Endodermal cell (in vitro differentiated cells): ENCODE measurements at places on chromosomes 12 and 14. TPM values are rescaled to one million over a fixed set of nuclear protein-coding genes. Genes with fewer than 3 reads are reported as not detected.

Gene HOXC4
- not detected in 3 replicates for total RNA-seq

Gene PIWIL1
- total RNA-seq, result not detected in 3 replicates

Gene MANSC4
- not detected in 3 replicates for total RNA-seq

Gene FGF23
- total RNA-seq, result 0.33 to 0.48 TPM (median 0.38 TPM) in 3 replicates

Gene IL22
- total RNA-seq, result not detected in 2 replicates

Gene NRL
- total RNA-seq, result 1.8 and 1.9 TPM in 2 replicates

Gene TMX1
- total RNA-seq, result 36.1 and 40.7 TPM in 2 replicates

Gene PIP4K2C
- total RNA-seq, result 38.3 and 40.9 TPM in 2 replicates

Gene FAM186B
- total RNA-seq, result 0.26 and 0.34 TPM in 2 replicates

Gene IKZF4
- 7.7 to 11.5 TPM (median 9.8 TPM) in 3 replicates for total RNA-seq

DNA sequence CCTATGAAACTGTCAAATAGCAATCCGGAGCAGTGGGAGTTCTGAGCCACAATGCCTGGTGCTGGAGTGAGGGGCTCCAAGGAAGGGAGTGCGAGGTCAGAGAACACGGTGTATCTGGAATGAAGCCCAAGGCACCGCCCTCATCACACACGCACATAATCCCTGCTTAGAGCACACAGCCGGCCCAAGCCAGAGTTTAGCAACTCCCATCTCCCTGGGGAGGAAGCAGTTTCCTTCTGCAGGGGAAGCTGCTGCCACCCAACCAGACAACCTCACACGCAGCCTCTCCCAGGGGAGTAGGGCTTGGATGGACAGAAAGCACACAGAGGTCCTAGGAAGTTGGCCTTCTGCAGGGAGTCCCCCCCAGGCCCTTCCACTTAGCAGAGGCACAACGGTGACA is 31.3 kb downstream of the ACTN1 start:
- H3K4me1 ChIP-seq, result peaks cover 24% of the 10 kb centered on the region
- no peak overlapping the region for H3K4me3 ChIP-seq
- DNase-seq, result no peak
- H3K27ac ChIP-seq, result no peak overlapping the region

- H3K36me3 ChIP-seq, result no peaks in the 10 kb centered on the region
- no peaks in the 10 kb centered on the region for H3K27me3 ChIP-seq
- no peak overlapping the region for H3K27ac ChIP-seq
- no peaks in the 10 kb centered on the region for H3K4me1 ChIP-seq
These were observed 117.3 kb upstream of the ARID2 start for GRCh38 chr12:45612044-45612794.

DNA sequence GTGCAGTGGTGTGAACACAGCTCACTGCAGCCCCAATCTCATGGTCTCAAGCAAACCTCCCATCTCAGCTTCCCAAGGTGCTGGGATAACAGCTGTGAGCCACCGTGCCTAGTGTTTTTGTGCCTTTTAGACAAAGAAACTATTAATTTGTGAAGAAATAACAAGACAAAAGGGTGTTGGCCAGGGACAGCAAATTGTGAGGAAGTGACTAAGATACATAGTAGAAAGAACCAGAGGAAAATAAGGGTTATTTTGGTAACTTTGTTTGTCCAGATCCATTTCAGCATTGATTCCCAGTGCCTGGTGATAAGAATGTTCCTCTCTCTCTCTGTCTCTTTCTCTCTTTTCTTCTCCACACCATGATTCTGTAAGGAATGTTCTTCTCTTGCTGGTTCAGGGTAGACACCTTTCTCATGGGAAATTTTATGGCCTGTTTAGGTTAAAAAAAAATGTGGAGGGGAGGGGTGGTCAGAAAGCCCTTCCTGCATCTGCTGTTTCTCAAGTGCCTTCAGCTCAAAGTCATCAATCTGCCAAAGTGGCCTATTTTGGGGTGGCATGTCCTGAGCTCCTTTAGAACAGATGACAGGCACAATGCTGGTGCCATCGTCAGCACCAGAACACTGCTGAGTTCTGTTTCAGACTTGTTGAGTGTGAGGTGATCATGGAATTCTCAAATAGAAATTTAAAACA is 184.4 kb upstream of the EEA1 start:
- no peak for DNase-seq
- no peaks in the 10 kb centered on the region for H3K27me3 ChIP-seq
- H3K36me3 ChIP-seq, result no peaks in the 10 kb centered on the region
- peaks cover 13% of the 10 kb centered on the region for H3K4me1 ChIP-seq

DNA sequence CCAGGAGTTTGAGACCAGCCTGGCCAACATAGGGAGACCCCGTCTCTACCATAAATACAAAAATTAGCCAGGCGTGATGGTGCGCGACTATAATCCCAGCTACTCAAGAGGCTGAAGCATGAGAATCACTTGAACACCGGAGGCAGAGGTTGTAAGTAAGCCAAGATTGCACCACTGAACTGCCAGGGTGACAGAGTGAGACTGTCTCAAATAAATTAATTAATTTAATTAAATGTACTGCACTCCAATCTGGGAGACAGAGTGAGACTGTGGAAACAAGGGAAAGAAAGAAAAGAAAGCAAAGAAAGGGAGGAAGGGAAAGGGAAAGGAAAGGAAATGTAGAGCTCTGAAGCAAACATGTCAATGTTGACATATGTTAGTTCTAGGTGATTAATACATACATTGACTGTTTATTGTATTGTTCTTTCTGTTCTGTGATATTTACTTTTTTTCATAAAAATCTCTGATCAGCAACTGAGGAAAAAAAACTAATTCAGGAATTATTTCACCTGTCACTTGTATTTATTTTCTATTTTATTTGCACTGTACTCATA is 99.6 kb downstream of the DENND5B start:
- DNase-seq, result no peak
- no peaks in the 10 kb centered on the region for H3K4me1 ChIP-seq
- peaks cover 22% of the 10 kb centered on the region for H3K36me3 ChIP-seq

DNA sequence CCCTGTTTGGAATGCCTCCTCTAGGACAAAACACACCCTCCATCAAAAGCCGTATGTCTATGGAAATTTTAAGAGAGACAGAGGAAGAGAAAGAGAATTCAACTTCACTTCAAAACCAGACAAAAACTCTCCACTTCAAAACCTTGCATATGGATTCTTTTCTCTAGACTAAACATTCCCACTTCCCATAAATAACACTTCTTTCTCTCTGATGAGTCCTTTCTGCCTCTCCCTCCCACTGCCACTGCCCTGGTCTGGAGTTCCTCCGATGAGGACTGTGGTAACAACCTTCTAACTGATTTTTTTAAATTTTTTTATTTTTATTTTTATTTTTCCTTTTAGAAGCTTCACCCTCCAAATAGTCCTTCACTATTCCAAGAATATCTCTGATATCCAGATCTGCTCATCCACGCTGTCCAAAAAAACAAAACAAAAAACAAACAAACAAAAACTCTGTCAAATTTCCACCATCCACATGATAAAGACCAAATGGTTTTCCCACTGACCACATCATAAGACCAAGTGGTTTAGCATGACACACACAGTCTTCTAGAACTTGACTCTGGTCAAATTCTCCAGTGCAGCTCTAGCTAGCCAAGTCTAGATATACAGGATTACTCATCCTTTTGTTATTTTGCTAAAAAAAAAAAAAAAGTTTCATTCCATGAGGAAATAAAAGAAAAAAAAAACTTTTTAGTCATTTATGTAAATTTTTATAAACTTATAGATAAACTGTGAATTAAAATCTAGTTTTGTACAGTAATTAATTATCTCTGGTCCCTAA is 256.0 kb downstream of the PPFIA2 start:
- no peaks in the 10 kb centered on the region for H3K4me1 ChIP-seq
- DNase-seq, result no peak
- H3K36me3 ChIP-seq, result no peaks in the 10 kb centered on the region
- H3K27ac ChIP-seq, result no peak overlapping the region
- no peak overlapping the region for H3K4me3 ChIP-seq

GRCh38 chr14:104876251-104876699 is 11.2 kb downstream of the CEP170B start:
- H3K36me3 ChIP-seq, result peaks cover 15% of the 10 kb centered on the region
- H3K27me3 ChIP-seq, result no peaks in the 10 kb centered on the region

DNA sequence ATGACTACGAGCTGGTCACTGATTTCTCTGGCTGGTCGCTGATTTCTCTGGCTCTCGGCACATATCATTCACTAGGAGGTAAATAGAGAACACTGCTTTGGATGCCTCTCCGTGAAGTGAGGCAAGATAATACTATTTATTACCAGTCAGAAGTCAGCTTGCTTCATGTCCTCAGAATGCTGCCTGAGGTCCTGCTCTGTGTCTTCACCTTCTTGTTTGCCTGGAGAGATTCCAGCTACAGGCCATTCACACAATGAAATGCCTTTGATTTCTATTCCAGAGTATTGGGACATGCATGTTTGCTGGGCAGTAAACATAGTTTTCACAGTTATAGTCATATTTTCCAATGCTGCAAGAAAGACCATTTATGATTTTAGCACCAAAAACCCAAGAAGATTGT is 106.7 kb downstream of the AEBP2 start:
- DNase-seq, result no peak
- H3K27me3 ChIP-seq, result no peaks in the 10 kb centered on the region
- no peak overlapping the region for H3K4me3 ChIP-seq
- H3K36me3 ChIP-seq, result no peaks in the 10 kb centered on the region
- H3K27ac ChIP-seq, result no peak overlapping the region

DNA sequence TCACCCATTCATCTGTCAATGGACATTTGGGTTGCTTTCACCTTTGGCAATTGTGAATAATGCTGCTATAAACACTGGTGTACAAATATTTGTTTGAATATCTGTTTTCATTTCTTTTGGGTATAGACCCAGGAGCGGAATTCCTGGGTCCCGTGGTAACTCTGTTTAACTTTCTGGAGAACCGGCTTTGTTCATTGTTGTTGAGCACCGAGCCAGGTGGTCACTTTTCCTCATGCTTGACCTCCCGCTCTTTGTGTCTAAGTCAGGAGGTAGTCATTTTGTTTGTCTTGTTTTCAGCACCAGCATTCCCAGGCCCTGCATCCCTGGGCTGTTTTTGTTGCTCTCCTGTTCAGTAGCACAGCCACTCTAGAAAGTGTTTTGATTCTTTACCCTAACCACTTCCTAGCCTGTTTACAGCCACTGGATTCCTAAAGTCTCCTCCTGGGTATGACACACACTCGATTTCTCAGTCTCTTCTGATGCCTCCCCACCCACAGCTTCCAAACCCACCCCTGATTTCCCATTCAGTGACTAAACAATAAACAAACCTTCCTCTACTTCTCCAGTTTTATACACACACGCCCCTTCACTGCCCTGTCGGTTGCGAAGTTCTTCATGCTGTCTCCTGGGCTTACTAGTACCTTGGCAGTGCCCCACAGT is 37.9 kb downstream of the B4GALNT3 start:
- H3K27ac ChIP-seq, result no peak overlapping the region
- no peaks in the 10 kb centered on the region for H3K27me3 ChIP-seq
- H3K4me1 ChIP-seq, result peaks cover 12% of the 10 kb centered on the region
- no peak overlapping the region for H3K4me3 ChIP-seq
- H3K36me3 ChIP-seq, result peaks cover 4% of the 10 kb centered on the region

GRCh38 chr12:53101931-53102781 is 1.1 kb upstream of the SOAT2 start:
- H3K36me3 ChIP-seq, result no peaks in the 10 kb centered on the region
- H3K27ac ChIP-seq, result no peak overlapping the region
- H3K4me3 ChIP-seq, result no peak overlapping the region
- peak; percentile 48 for DNase-seq
- peaks cover 17% of the 10 kb centered on the region for H3K27me3 ChIP-seq

DNA sequence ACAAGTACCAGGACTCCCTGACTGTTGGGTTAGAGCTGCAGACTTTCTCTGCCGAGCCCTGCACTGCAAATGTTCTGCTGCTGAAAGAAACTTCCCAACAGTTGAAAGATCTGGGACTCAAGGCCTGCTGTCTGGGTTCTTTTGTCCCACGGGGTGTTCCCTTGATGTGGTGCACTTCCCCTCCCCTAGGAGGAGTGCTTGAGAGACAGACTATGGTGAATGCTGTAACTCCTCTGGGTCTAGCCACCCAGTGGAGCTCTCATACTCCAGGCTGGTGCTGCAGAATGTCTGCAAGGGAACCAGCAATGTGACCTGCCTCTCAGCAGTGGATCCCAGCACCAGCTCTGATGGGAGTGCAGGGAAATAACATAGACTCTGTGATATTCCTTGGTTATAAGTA is 129.2 kb upstream of the SLCO1B1 start:
- DNase-seq, result peak; percentile 70
- no peaks in the 10 kb centered on the region for H3K27me3 ChIP-seq
- H3K4me3 ChIP-seq, result no peak overlapping the region

DNA sequence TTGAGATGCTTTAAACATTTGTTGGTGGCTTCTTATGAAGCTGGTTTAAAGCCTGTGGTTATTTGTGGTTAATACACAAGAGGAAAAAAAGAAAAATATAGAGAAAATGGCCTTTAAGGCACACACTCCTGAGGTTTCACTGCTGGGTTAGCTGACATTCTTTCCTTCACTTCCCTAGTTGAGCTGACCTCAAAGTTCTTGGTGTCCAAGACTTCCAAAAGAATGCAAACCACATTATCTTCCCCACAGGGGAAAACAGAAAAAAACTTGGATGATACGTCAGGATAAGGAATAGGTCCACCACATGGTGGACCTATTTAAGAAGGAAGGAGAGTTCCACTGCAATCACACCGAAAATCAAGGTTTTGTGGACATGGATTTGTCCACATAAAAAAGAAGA is 94.3 kb downstream of the SLC25A21 start:
- no peaks in the 10 kb centered on the region for H3K36me3 ChIP-seq
- no peaks in the 10 kb centered on the region for H3K27me3 ChIP-seq
- no peak overlapping the region for H3K27ac ChIP-seq
- H3K4me1 ChIP-seq, result no peaks in the 10 kb centered on the region
- H3K4me3 ChIP-seq, result no peak overlapping the region

DNA sequence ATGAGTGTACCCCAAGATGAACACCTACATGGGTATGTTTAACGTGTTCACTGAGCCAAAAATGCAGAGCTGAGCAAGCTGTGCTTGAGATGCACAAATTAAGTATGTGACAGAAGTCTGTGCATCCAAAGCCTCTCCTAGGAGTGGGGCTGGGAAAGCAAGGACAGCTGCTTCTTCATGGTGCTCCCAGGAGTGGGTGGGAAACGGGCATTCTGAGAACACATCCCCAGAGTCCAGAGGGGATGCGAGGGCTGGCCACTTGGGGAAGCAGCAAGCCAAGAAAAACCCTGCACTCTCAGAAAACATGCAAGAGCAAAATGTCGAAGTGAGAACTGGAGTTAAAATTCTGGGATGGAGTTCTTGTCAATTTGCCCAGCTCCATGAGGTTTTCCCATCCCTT is 414.3 kb downstream of the BCAT1 start:
- no peak overlapping the region for H3K4me3 ChIP-seq
- peak; percentile 57 for DNase-seq
- H3K4me1 ChIP-seq, result peaks cover 11% of the 10 kb centered on the region
- H3K36me3 ChIP-seq, result no peaks in the 10 kb centered on the region
- H3K27ac ChIP-seq, result no peak overlapping the region

DNA sequence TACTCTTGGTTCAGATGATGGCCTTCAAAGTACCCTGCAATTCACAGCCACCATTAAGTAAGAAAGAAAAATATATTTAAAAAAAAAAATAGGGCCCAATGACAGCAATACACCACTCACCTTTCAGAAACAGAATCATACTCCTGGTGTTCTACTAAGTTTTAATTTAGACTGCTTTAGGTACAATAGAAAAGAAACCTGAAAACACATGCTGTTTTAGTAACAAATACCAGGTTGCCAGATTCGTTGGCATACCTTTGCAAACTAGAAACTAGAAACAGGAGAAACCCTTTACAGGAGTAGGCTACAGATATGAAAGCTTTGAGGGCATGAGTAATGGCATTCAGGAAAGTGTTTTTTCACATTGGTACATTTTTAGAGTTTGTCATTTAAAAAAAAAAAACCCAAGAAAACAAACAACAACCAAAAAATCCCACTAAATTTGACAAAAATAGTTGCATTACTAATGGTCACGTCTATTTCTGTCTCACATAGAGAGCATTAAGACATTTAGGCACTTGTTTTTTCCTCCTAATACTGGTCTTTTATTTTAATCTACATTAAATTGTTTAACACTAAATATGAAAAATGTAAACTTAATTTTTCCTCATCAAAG is 4.0 kb downstream of the SIX1 start:
- no peak overlapping the region for H3K27ac ChIP-seq
- no peak overlapping the region for H3K4me3 ChIP-seq
- H3K36me3 ChIP-seq, result no peaks in the 10 kb centered on the region
